ENCODE measurements at places on chromosomes 2 and 18.

GRCh38 chr2:59254279-59254678 is 1013.2 kb upstream of the FANCL start:
- no peak for DNase-seq

- no peak for DNase-seq
These were observed 130.6 kb downstream of the NXPH2 start for GRCh38 chr2:138649571-138649970.

GRCh38 chr2:39241588-39241987 is 2.2 kb downstream of the CDKL4 start:
- DNase-seq = no peak

- DNase-seq = peak; percentile 3
These were observed 115.6 kb upstream of the ID2 start for GRCh38 chr2:8566155-8566670.

- DNase-seq = no peak
These were observed 1.7 kb downstream of the PRELID3A start for GRCh38 chr18:12409469-12409868.

- no peak for DNase-seq
These were observed 555.0 kb downstream of the ZEB2 start for GRCh38 chr2:143964891-143965290.

GRCh38 chr2:17911491-17912260 is 33.2 kb downstream of the KCNS3 start:
- DNase-seq = no peak

DNA sequence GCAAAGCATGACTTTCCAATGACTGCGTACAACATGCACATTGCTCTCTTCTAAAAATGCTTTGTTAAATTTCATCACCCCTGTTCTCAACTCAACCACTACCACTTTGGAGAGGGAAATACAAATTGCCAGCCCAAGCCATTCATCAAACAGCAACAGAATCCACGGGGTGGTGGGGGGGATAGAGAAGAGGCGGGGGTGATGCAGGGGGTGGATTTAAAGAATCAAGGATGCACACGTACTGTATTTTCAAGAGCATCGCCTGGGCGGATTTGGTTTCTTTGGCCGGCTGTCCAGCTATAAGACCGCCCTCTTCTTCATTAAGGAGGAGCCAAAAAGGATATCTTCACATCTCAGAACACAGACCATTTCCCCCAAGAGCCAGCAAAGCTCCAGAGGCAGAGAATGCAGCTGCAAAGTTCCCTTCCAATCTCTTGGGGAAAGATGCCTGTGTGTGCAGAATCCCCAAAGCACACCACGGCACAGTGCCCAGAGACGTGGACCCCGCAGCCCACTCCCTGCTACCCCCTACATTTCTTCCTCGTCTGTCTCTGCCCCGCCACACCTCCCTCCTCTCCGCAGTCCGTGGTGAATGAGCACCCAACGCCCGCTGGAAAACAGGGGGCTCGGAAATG is 977 bp downstream of the SLC8A1 start:
- DNase-seq = no peak

GRCh38 chr2:181463588-181463987 is 6.4 kb downstream of the ITGA4 start:
- no peak for DNase-seq

GRCh38 chr2:180742801-180743200 is 237.6 kb upstream of the UBE2E3 start:
- DNase-seq = no peak

DNA sequence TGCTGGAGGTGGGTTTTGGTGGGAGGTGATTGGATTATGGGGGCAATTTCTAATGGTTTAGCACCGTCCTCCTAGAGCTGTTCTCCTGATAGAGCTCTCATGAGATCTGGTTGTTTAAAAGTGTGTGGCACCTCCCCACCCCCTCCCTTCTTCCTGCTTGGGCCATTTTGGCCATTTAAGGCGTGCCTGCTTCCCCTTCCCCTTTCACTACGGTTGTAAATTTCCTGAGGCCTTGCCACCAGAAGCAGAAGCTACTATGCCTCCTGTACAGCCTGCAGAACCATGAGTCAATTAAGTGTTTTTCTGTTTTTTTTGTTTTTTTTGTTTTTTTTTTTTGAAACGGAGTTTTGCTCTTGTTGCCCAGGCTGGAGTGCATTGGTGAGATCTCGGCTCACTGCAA is 335.7 kb upstream of the HS6ST1 start:
- DNase-seq = no peak

DNA sequence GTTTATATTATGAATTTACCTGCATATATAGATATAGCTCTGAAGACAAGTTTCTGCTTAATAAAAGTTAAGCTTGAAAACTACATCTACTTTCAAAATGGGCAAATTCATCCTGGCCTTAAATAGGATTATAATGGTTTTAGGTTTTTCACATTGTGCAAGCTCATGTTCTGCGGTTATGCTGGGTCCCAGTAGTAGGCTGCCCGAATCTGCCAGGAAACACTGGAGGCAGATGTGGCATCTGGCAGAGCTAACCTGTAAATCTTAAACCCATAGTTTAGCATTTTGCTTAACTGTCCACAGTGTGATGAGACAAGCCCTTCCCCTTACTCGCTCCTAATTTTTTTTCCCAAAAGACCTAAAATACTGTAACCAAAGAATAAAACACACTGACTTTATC is 234.2 kb downstream of the TCF4 start:
- no peak for DNase-seq

- no peak for DNase-seq
These were observed 131.1 kb downstream of the CDH2 start for GRCh38 chr18:28045880-28046279.

- no peak for DNase-seq
These were observed 36.3 kb downstream of the RTN4 start for GRCh38 chr2:55013936-55014335.

DNA sequence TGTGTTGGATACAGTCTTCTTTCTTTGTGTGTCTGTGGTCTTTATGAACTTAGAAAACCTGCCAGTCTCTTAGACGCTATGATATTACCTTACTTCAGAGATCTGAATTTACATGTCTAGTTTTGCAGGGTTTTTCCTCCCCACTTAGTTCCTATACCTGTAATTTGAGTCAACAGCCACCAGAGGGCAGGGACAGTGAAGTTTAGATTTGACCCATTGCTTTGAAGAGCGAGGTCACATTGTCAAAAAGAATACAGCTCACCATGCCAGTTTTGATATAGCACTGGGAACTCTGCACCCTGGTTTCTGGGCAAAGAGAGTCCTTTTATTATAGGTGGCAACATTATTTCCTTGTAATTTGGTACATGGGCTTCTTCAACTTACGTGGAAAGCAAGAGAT is 102.3 kb downstream of the MAPK4 start:
- no peak for DNase-seq

GRCh38 chr2:221731432-221732145 is 159.5 kb upstream of the EPHA4 start:
- no peak for DNase-seq

DNA sequence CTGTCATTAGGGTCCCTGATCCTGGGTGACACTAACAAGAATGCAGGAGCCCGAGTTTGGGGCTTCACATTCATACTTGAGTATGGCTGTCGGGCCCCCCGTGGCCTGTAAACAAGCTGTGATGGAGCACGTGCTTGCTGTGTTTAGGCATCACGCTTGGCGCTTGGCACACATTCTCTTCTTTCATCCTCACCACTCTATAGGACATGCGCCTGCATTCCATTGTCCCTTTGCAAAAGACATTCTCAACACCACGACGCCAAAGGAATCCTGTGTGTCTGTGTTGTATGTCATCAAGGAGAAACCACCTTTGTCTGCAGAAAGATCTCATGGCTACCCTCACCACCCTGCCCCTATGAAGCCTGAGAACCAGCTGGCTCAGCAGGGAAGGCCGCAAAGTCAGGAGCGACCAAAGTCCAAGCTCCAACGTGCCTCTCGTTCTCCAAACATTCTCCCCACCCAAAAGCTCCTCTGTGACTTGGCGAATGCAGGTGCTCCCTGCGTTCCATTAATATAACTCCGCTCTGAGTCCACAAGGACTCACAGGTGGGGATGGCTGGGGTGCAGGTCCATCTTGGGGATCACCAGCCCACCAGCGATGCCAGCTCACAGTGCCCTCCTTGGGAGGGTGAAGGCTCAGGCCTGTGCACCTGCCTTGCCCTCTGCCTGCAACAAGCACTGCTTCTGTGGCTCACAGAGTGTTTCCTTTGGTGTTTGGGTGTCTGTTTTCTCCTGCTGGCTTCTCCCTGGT is 6.2 kb upstream of the PER2 start:
- no peak for DNase-seq

DNA sequence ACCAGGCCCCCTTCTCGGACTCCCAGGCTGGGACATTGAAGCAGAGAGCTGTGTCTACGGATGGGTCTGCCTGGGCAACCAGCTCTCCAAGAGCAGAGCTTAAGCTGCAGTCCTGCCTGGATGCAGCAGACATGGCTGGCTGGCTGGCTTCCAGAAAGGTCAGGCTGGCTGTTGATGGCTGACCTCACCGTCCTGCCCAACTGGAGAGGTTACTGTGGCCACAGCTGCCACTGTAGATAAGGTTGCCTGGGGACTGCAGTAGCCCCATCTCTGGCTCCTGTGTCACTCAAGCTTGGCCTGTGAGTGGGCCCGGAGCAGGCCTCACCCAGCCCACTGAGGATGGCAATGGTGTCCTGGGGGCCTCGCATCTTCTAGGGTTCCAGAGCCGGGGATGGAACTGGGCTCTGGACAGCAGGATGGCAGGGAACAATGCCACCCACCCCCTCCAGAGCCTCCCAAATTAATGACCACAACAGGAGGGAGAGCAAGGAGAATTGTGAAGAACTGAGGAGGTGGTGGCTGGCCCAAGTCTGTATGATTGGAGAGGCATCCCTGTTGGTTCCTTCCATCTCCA is 37.0 kb upstream of the FOSL2 start:
- no peak for DNase-seq

GRCh38 chr2:239266779-239267287 is 134.0 kb downstream of the HDAC4 start:
- DNase-seq = no peak

DNA sequence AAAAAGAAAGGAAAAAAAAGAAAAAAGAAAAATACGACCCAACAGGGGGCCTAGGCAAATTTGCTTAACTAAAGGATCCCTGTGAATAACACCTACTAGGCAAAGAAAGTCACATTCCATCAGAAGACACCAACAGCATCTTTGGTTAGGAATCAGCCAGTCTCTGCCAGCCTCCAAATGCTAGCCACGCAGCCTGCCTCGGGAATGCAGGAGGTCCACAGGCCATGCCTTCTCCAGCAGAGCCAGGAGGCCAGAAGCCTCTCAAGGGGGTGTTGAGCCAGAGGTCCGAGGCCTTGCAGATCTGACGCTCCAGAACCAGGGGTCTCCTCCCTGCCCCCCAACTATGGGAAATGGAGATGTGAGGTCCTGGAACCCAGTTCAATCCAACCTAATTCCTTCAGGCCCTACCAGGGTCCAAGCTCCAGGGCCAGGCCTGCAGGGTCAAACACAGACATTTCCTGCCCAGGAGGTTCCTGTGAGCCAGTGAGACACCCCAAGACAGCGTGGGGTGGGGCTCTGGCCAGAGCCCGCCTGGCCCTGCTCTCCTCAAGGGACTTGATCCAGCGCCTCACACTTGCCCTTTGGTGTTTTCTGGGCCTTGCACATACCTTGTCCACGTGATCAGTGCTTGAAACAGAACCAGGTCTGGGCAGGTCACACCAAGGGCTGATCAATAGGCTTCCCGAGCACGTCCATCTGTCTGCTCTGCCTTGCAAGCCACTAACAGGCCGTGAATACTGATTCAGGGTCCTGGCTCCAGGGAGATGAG is 289.6 kb upstream of the ID2 start:
- DNase-seq = no peak

DNA sequence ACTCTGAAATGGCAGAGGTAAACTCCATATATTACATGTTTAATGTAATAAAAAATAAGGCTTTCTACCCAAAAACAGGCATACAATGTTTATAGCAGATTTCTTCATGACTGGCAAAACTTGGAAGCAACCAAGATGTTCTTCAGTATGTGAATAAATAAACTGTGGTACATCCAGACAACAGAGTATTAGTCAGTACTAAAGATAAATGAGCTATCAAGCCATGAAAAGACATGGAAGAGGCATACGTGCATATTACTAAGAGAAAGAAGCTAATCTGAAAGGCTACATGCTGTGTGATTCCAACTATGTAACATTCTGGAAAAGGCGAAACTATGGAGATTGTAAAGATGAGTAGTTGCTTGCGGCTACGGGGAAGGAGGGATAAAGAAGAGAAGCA is 97.4 kb downstream of the OSR1 start:
- no peak for DNase-seq

DNA sequence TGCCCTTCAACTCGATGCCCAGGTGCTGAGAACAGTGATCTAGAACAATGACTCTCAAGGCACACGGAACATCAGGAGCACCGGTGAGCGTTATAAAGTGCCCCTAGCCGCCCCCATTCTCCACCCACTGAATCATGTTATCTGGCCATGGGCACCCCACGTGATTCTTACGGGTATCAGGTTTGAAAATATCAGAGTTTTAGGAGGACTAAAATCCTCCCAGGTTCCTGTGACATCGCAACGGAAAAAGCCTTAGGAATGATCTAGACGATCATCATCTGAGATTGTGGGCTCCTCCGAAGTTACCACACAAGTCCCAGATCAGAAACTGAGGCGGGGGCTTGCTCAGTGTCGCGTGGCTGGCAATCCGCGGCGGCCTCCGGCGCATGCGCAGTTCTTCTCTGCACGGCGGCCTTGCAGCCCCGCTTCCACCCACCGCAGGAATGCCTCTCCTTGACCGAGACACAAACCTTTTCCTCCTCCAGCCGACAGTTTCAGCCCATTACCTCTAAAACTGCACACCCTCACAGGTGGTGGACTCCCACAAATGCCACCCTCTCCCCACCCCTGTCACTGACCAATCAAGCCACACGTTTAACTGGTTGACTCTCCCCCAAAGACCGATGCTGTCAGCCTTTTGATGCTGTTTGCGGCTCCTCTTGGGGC is 5.8 kb upstream of the MRPL33 start:
- DNase-seq = peak; percentile 26

GRCh38 chr18:41745166-41746049 is 209.6 kb upstream of the PIK3C3 start:
- no peak for DNase-seq
